ENCODE measurements at places on chromosomes 7 and 10.

GRCh38 chr10:8048281-8049008 lies 6.0 kb upstream of the GATA3 start:
- no peaks in the 10 kb centered on the region for H3K36me3 ChIP-seq
- no peak overlapping the region for H3K4me3 ChIP-seq
- no peak for DNase-seq
- H3K4me1 ChIP-seq: peaks cover 32% of the 10 kb centered on the region
- no peak overlapping the region for H3K27ac ChIP-seq
- H3K27me3 ChIP-seq: peaks cover 63% of the 10 kb centered on the region

DNA sequence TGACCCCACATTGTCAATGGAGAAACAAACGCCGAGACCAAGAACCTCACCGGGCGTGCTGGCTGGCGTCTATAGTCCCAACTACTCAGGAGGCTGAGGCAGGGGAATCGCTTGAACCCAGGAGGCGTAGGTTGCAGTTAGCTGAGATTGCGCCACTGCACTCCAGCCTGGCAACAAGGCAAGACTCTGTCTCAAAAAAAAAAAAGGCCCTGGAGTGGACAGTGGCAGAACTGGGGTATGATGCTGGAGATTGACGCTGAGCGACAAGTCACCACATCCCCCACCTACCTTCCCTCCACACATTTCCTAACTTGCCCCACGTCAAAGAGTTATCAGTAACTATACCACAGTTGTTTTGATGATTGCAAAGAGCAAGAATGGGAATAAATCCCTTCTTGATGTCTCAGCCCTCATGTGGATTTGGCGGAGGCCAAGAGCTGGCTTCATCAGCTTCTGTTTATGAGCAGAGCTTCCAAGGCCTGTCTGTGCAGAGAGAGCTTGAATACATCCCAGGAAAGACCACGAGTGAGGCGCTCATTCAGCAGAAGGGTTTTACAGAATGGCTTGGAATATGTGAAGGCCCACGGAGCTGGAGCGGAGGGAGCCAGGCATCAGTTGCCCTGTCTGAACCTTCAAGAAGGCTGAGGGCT lies 28.0 kb upstream of the TNS3 start:
- H3K4me1 ChIP-seq: peaks cover 10% of the 10 kb centered on the region
- H3K4me3 ChIP-seq: no peak overlapping the region
- H3K36me3 ChIP-seq: no peaks in the 10 kb centered on the region
- no peaks in the 10 kb centered on the region for H3K27me3 ChIP-seq
- no peak for DNase-seq

DNA sequence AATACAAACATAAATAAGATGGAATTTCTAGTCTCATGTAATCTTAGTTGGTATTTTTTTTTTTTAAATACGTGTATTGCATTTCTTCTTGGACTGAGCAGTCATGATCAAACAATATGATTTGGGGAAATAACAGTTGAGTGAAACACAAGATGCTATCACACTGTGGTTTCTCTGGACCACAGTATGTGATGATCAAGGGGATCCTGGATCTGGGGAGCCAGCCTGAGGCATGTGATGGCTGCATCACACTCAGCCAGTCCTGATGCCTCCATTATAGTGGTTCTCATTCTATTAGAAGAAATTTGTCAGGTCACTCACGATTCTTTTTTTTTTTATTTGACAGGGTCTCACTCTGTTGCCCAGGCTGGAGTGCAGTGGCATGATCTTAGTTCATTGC lies 495.9 kb upstream of the POT1 start:
- H3K4me1 ChIP-seq: no peaks in the 10 kb centered on the region
- H3K4me3 ChIP-seq: no peak overlapping the region
- DNase-seq: no peak
- H3K36me3 ChIP-seq: no peaks in the 10 kb centered on the region

GRCh38 chr7:13988731-13989125 lies 738 bp downstream of the ETV1 start:
- H3K4me1 ChIP-seq: peaks cover 6% of the 10 kb centered on the region
- peak overlapping the region; percentile 94 for H3K4me3 ChIP-seq
- H3K36me3 ChIP-seq: no peaks in the 10 kb centered on the region
- DNase-seq: no peak
- no peaks in the 10 kb centered on the region for H3K27me3 ChIP-seq
- H3K27ac ChIP-seq: peak overlapping the region; percentile 93

- H3K4me1 ChIP-seq: no peaks in the 10 kb centered on the region
- H3K27me3 ChIP-seq: no peaks in the 10 kb centered on the region
- no peak overlapping the region for H3K4me3 ChIP-seq
Measured at GRCh38 chr10:5902511-5903274, 12.7 kb downstream of the FBH1 start.

DNA sequence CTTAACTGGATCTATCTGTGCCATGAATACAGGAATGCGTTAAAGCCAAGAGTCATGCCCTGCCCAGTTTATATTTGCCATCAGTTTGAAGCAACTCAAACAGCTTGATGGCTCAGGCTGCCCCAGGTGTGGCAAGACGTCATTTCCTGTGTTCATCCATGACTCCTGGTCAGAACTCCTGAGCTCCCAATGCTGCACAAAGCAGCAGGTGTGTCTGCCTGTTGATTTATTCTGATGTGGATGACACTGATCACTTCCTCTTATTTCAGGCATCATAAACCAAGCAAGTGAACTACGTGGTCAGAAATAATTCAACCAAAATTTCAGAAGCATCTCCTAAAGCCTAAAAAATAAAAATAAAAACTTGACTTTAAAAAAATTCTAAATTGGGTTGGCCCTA lies 68.5 kb downstream of the EZH2 start:
- H3K36me3 ChIP-seq: no peaks in the 10 kb centered on the region
- H3K4me1 ChIP-seq: no peaks in the 10 kb centered on the region
- no peaks in the 10 kb centered on the region for H3K27me3 ChIP-seq
- H3K27ac ChIP-seq: no peak overlapping the region
- DNase-seq: no peak

DNA sequence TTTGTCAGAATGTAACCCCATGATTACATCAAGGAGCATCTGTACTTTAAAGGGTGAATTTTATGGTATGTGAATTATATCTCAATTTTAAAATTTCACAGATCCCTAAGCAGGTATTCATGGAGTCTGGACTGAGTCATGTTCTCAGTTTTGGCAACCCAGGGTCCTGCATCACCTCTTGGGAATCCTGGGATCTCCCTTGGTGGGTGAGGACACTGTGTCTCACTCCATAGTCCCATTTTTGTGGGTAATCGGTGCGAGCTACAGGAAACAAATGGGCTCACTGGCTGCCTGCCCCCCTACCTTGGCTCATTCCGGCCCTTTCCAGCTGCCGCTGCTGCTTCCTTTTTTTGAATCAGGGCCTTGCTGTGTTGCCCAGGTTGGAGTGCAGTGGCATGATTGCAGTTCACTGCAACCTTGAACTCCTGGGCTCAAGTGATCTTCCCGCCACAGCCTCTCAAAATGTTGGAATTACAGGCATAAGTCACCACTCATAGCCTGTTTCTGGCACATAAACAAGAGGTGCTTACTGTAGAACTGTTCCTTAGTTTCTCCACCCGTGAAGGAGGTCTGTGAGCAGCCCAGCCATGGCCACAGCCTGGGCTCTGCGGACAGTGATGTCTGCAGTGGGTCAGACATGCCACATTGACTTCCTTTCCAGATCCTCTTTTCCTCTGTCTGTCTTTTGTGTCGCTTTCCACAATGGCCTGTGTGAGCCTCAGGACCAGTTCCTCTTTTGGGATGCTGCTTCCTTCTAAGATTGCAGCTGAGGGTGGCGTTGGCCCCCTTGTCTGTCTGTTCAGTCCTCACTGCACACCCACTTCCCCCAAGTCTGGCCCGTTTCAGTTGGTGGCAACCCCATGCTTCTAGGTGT lies 14.5 kb downstream of the PALD1 start:
- H3K4me3 ChIP-seq: no peak overlapping the region
- no peak overlapping the region for H3K27ac ChIP-seq
- no peaks in the 10 kb centered on the region for H3K27me3 ChIP-seq
- H3K36me3 ChIP-seq: no peaks in the 10 kb centered on the region
- H3K4me1 ChIP-seq: no peaks in the 10 kb centered on the region

- no peak overlapping the region for H3K4me3 ChIP-seq
- no peaks in the 10 kb centered on the region for H3K4me1 ChIP-seq
- H3K36me3 ChIP-seq: peaks cover 54% of the 10 kb centered on the region
- no peak for DNase-seq
- H3K27ac ChIP-seq: no peak overlapping the region
Measured at GRCh38 chr10:32271617-32272016, 75.3 kb downstream of the EPC1 start.

GRCh38 chr7:27420702-27421101 lies 178.1 kb downstream of the EVX1 start:
- H3K27me3 ChIP-seq: no peaks in the 10 kb centered on the region
- no peak overlapping the region for H3K27ac ChIP-seq
- DNase-seq: no peak
- H3K4me3 ChIP-seq: no peak overlapping the region
- H3K4me1 ChIP-seq: no peaks in the 10 kb centered on the region
- no peaks in the 10 kb centered on the region for H3K36me3 ChIP-seq

DNA sequence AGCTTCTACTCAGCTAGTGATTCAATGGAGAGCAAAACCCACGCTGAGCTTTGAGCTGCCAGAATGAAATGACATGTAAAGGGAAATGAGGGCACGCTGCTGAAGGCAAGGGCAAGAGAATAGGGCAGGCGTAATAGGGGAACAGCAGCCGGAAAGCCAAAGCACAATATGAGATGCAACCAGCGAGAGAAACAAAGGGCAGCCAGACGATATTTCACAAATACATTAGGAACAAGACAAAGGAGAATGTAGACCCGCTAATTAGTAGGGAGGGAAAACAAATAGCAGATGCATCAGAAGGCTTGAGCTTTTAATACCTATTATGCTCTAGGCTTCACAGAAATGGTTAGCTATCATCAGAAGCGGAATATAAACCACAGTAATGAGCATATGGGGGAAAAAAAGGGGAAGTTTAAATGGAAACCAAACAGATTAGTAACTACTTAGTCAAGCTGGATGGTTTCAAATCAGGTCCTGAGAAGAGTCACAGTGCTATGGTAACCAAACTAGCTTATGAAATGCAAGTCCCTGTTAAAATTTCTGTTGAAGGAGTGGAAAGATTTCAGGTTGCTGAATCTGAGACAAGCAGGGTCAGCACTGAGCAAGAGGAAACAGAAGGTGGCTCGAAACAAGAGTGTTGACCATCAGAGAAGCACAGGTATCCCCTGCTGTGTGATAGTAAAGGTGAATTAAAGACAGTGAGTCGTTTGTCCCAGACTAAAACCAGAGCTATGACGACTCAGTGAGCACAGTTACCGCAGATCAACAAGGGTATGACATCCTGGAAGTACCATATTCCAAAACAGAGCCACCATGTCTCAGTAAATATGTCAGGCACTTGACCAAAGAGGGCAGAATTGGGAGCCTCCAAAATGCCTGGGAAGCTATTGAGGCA lies 496.9 kb upstream of the CELF2 start:
- no peak overlapping the region for H3K4me3 ChIP-seq
- no peak for DNase-seq
- H3K27ac ChIP-seq: no peak overlapping the region
- no peaks in the 10 kb centered on the region for H3K4me1 ChIP-seq
- H3K36me3 ChIP-seq: no peaks in the 10 kb centered on the region
- H3K27me3 ChIP-seq: no peaks in the 10 kb centered on the region

- H3K36me3 ChIP-seq: no peaks in the 10 kb centered on the region
- DNase-seq: no peak
- H3K4me3 ChIP-seq: no peak overlapping the region
- H3K27me3 ChIP-seq: no peaks in the 10 kb centered on the region
- no peaks in the 10 kb centered on the region for H3K4me1 ChIP-seq
Measured at GRCh38 chr7:78662939-78663338, 790.5 kb downstream of the MAGI2 start.

GRCh38 chr7:138961159-138961558 lies 20.0 kb downstream of the KIAA1549 start:
- DNase-seq: no peak
- H3K27ac ChIP-seq: no peak overlapping the region
- H3K4me3 ChIP-seq: no peak overlapping the region

- no peak overlapping the region for H3K27ac ChIP-seq
- no peaks in the 10 kb centered on the region for H3K27me3 ChIP-seq
- DNase-seq: no peak
- no peak overlapping the region for H3K4me3 ChIP-seq
- H3K36me3 ChIP-seq: no peaks in the 10 kb centered on the region
Measured at GRCh38 chr10:101835362-101835761, 8.2 kb downstream of the KCNIP2 start.

- no peaks in the 10 kb centered on the region for H3K36me3 ChIP-seq
- H3K27me3 ChIP-seq: no peaks in the 10 kb centered on the region
- no peak for DNase-seq
- H3K4me3 ChIP-seq: no peak overlapping the region
Measured at GRCh38 chr10:116134322-116134721, 138.7 kb downstream of the GFRA1 start.

DNA sequence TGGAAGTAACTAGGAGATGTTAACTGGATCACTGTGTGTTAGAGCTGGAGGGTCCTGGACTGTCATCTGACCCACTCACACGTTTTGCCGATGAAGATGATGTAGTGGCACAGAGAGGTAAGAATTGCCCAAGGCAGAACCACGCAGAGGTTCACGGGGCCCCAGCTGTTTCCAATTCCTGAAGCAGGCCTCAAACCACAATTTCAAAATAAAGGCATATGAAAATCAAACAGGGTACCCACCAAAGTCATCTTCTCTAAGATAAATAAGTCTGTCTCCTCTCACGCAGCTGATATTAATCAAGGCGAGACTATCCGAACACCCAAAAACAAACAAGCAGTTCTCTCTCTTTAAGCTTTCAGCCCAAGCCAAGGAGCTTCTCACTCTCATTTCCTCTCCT lies 113.3 kb upstream of the JCAD start:
- DNase-seq: no peak
- no peaks in the 10 kb centered on the region for H3K36me3 ChIP-seq
- no peaks in the 10 kb centered on the region for H3K4me1 ChIP-seq
- H3K4me3 ChIP-seq: no peak overlapping the region
- no peak overlapping the region for H3K27ac ChIP-seq
- no peaks in the 10 kb centered on the region for H3K27me3 ChIP-seq

- H3K4me3 ChIP-seq: no peak overlapping the region
- DNase-seq: peak; percentile 67
- no peaks in the 10 kb centered on the region for H3K36me3 ChIP-seq
- H3K27me3 ChIP-seq: no peaks in the 10 kb centered on the region
- no peak overlapping the region for H3K27ac ChIP-seq
Measured at GRCh38 chr10:100341953-100342626, 4.9 kb upstream of the SCD start.

GRCh38 chr10:121594076-121594475 lies 4.2 kb downstream of the FGFR2 start:
- peaks cover 3% of the 10 kb centered on the region for H3K4me1 ChIP-seq
- no peak for DNase-seq
- H3K27me3 ChIP-seq: no peaks in the 10 kb centered on the region
- H3K36me3 ChIP-seq: no peaks in the 10 kb centered on the region
- no peak overlapping the region for H3K4me3 ChIP-seq

GRCh38 chr10:132460071-132460470 lies 63.1 kb downstream of the PWWP2B start:
- no peak overlapping the region for H3K4me3 ChIP-seq
- H3K4me1 ChIP-seq: peaks cover 12% of the 10 kb centered on the region
- no peak for DNase-seq
- no peaks in the 10 kb centered on the region for H3K27me3 ChIP-seq
- H3K36me3 ChIP-seq: no peaks in the 10 kb centered on the region

- H3K4me1 ChIP-seq: no peaks in the 10 kb centered on the region
- H3K36me3 ChIP-seq: no peaks in the 10 kb centered on the region
- no peak overlapping the region for H3K4me3 ChIP-seq
- no peak overlapping the region for H3K27ac ChIP-seq
Measured at GRCh38 chr10:29761916-29762315, 127.1 kb upstream of the SVIL start.
